ENCODE measurements at places on chromosomes 1 and 21.

- H3K27ac ChIP-seq = no peak overlapping the region
- H3K4me1 ChIP-seq = no peaks in the 10 kb centered on the region
- no peak overlapping the region for H3K4me3 ChIP-seq
- H3K27me3 ChIP-seq = peaks cover 3% of the 10 kb centered on the region
Measured at GRCh38 chr21:42414928-42415769, 11.4 kb downstream of the UBASH3A start.

DNA sequence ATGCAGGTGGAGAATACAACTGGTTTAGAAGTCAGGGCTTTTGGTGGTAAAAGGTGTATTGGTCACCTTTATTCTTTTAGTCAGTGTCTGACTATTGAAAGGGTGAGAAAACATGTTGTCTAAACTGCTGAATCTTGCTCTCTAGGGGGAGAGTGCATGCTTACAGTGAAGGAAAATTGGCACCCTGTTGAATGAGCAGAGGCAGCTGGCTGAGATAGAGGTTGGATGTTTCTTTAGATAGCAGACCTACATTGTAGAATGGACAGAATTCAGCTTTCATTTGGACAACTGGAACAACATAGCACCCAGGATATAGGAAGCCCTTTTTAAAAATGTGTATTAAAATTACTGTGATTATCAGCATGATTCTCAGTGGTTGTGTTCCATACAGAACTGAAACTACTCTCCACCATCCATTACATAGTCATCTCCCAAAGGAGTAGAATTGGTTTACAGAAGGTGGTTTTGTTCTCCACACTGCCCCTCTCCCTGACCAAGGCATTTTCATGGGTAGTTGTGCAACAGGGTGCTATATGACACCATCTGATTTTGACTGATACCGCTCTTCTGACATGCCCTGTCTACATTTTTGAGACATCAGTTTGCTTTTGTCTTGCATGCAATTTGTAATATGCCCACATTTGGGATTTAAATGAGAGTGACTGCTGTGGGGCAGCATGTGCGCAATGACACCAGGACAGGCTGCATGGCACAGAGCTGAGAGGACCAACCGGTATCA lies 16.2 kb downstream of the RHOU start:
- no peaks in the 10 kb centered on the region for H3K27me3 ChIP-seq
- peaks cover 4% of the 10 kb centered on the region for H3K36me3 ChIP-seq
- H3K27ac ChIP-seq = no peak overlapping the region
- no peak overlapping the region for H3K4me3 ChIP-seq
- H3K4me1 ChIP-seq = no peaks in the 10 kb centered on the region

- no peaks in the 10 kb centered on the region for H3K4me1 ChIP-seq
- no peaks in the 10 kb centered on the region for H3K36me3 ChIP-seq
- no peaks in the 10 kb centered on the region for H3K27me3 ChIP-seq
Measured at GRCh38 chr1:235852887-235853286, 13.8 kb downstream of the LYST start.

- no peaks in the 10 kb centered on the region for H3K27me3 ChIP-seq
- H3K27ac ChIP-seq = peak overlapping the region; percentile 80
- DNase-seq = no peak
Measured at GRCh38 chr1:169106921-169107602, 572 bp downstream of the ATP1B1 start.

GRCh38 chr1:10754568-10755329 lies 41.7 kb downstream of the CASZ1 start:
- no peak overlapping the region for H3K4me3 ChIP-seq
- H3K27me3 ChIP-seq = no peaks in the 10 kb centered on the region
- H3K27ac ChIP-seq = no peak overlapping the region

GRCh38 chr1:201659572-201659971 lies 120.6 kb downstream of the NAV1 start:
- H3K4me3 ChIP-seq = no peak overlapping the region
- no peaks in the 10 kb centered on the region for H3K36me3 ChIP-seq
- H3K27me3 ChIP-seq = no peaks in the 10 kb centered on the region

DNA sequence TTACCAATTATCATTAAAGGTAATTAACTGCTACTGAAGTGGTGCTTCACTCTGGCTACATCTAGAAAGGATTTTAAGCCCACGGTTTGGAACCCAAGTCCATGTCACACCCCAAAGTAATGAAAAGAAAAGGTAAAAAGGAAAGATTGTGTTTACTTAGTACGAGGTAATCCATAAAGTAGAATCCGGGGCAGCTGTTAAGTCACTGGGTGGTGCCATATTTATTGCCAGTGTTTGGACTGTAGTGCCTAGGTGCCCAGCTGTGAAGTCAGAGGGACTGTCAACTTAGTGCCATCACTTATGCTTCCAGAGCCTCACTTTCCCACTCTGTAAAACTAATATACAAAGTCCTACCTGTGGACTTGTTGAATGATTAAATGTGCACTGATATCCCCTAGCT lies 52.2 kb upstream of the GRHL3 start:
- no peak overlapping the region for H3K4me3 ChIP-seq
- H3K27ac ChIP-seq = no peak overlapping the region
- H3K36me3 ChIP-seq = no peaks in the 10 kb centered on the region
- H3K4me1 ChIP-seq = no peaks in the 10 kb centered on the region
- no peaks in the 10 kb centered on the region for H3K27me3 ChIP-seq
- DNase-seq = no peak
